ENCODE measurements at places on chromosomes 16 and 17.

DNA sequence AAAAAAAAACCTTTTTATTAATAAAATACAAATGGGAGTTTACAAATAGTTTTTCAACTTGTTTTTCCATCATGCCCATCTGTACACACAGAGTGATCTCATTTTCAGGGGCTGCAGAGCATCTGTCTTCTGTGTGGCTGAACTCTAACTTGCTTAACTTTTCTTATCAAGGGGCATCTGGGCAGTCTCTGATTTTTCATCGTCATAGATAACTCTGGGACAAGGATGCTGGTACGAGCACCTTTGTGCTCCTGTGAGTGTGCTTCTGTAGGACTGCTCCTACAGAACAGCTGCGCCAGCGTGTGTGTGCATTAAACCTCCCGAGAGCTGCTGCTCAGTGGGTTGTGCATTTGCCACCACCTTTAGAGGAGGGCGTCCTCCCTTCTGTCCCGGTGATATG is 34.6 kb upstream of the TAC4 start:
- no peak for DNase-seq

DNA sequence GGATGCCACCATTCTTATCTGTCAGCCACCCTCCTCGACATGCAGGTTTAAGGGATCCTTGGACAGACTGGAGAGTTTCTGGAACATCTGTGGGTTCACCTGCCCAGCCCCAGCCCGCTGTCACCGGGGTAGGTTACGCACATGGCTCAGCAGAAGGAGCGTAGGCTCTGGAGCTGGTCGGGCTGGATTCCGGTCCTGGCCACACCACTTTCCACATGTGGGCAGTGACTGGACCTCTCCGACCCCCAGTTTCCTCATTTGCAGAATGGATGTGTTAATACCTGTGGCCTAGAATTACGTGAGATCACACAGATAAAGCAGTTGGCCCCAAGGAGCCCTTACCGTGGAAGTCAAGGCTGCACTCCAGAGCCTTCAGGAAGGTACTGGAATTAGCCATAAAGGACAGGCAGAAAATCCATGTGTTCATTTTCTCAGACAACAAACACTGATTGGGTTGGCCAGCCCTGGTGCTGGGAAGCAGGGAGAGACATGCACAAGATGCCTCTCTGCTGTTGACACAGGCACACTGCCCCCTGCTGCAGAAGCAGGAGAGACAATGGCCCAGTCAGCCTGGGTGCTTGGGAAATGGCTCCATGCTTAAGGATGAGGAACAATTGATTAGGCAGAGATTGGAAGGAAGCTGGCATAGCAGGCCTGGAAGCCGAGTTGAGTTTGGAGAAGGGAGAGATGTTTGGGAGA is 58.8 kb downstream of the SF3B3 start:
- no peak for DNase-seq

DNA sequence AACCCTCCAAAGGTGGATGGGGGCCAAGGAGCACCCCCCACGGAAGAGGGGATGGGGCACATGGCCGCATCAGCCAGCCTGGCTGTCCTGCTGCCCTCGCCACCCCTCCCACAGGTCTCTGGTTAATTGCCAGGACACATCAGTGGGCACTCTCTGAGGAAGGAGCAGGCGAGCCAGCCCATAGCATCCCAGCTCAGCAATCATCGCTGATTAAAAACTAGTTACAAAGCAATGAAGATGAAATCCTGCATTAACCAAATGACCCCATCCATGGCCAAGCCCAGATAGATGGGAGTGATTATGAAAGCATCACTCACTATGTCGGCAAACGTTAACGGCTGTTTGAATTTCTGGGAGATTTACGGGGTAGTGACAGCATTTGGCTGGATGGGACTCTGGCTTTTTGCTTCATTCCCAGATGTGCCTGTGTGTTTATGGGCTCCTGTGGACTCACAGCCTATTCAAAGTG is 45.3 kb downstream of the CCDC182 start:
- DNase-seq, result no peak

- DNase-seq, result no peak
These were observed 13.5 kb upstream of the DHRS13 start for GRCh38 chr17:28916302-28916934.

DNA sequence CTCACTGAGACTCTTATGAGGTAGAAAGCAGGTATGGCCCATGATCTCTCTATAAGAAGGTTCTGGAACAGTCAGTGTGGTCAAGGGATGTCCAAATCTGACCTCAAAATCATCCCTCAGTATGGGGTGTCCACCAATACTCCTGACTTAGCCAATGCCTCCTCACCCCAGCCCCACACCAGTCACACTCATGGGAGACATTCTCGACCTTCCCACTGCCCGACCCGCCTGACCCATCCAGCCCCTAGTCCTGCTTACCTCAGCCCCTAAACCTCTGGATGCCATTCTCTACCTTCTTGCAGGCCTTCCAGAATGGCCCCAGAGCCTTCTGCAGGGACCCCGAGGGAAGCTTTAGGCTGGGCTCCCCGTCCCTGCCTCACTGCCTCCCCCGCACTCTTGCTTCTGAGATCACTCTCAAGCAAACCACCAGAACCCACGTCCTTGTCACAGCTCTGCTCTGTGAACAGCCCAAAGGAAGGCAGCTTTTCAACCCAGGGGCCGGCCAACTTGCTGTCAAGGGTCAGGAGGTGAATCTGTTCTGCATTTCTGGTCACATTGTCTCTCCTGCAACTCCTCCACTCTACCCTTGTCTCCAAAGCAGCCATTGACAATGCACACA is 44.9 kb upstream of the RBFOX3 start:
- DNase-seq, result no peak
